ENCODE measurements at places on chromosomes 5 and 9. TPM values are rescaled to one million over a fixed set of nuclear protein-coding genes. Genes with fewer than 3 reads are reported as not detected.

The LTC4S gene
- total RNA-seq: 7.0 TPM

The ZDHHC11 gene
- total RNA-seq: 1.3 TPM

The PHF24 gene
- 0.40 TPM for total RNA-seq

The OR2Y1 gene
- not detected for total RNA-seq

The NUP155 gene
- 19.1 TPM for total RNA-seq

The P4HA2 gene
- total RNA-seq: 242 TPM

The FKTN gene
- total RNA-seq: 9.8 TPM

The AIF1L gene
- 0.08 TPM for total RNA-seq

The SLCO6A1 gene
- not detected for total RNA-seq

The TNPO1 gene
- 118 TPM for total RNA-seq

The PCDHB13 gene
- 1.0 TPM for total RNA-seq

The ALDOB gene
- not detected for total RNA-seq

The ORM1 gene
- 0.24 TPM for total RNA-seq

The ADRB2 gene
- total RNA-seq: 0.65 TPM

The COL23A1 gene
- not detected for total RNA-seq

The GPRIN1 gene
- total RNA-seq: 4.5 TPM

The POU5F2 gene
- total RNA-seq: 0.13 TPM

Data from epithelial cell of alveolus of lung (primary cell).